ENCODE measurements at places on chromosomes 2 and 18. TPM values are rescaled to one million over a fixed set of nuclear protein-coding genes. Genes with fewer than 3 reads are reported as not detected.

DNA sequence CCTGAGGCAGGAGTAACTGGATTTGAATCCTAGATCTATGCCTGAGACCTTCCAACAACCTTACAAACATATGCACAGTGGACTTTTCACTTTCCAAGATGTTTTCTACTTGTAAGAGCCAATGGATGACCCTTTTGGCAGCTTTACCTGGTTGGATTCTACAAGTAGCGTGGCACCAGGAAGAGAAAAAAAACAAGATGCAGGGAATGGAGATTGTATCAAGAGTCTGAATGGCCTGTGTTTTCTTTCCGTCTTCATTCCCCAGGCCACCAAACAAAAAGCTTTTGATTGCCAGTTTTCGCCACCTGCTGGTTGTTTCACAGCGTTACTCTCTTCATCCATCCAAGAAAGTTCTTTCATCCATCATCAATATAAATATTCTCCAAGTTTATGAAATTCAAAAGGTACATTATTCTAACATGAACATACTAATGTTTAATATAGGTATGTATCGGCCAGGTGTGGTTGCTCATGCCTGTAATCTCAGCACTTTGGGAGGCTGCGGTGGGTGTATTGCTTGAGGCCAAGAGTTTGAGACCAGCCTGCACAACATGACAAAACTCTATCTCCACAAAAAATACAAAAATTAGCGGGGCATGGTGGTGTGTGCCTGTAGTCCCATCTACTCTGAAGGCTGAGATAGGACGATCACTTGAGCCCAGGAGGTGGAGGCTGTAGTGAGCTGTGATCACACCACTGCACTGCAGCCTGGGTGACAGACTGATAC, 3.5 kb upstream of the BCL2 start:
- no peaks in the 10 kb centered on the region for H3K36me3 ChIP-seq
- peaks cover 30% of the 10 kb centered on the region for H3K4me1 ChIP-seq
- H3K27ac ChIP-seq: no peak overlapping the region
- no peaks in the 10 kb centered on the region for H3K27me3 ChIP-seq

DNA sequence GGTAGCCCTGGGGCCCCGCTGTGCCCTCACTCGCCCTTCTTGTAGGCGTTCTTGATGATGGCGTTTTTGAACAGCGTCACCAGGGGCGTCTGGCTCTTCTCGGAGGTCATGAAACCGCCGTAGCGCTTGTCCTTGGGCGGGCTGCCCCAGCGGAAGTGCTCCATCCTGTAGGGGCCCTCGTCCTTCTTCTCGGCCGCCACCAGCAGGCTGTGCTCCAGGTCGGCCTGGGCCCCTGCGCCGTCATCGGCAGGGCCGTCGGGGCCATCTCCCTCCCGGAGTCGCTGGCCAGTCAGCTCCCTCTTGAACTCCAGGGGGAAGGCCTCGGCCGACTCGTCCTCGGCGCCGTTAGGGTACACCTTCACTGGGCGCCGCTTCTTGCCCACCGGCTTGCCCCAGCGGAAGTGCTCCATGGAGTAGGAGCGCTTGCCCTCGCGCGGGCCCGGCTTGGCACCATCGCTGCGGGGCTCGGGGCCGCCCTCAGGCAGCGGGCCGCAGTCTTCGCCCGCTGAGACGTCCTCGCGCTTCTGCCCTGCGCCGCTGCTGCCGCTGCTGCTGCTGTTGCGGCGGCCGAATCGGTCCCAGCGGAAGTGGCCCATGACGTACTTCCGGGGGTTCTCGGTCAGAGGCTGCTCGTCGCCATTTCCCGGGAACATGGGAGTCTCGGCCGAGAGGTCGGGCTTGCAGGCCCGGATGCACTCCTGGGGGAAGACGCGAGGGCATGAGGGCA, 7.2 kb downstream of the POMC start:
- H3K4me3 ChIP-seq: peak overlapping the region; percentile 37
- H3K27ac ChIP-seq: no peak overlapping the region
- no peak for DNase-seq
- no peaks in the 10 kb centered on the region for H3K4me1 ChIP-seq

ERBB4 gene
- total RNA-seq: 0.95 TPM

DNA sequence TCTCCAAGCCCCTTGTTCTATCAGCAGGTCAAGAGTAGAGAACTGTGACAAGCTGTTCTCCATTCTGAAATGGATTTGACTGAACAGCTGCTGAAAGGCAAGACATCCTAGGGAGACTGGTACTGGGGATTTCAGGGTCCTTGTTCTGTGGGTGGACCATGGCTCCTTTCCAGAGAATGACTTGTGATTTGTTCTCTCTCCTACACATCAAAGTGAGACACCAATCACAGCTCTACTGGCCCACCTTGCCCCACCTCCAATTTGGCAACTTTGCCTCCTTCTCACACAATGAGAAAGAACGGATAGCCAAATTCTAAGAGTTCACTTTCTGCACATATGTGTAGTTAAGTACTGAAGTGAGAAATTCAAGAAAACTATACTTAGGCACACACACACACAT, 67.4 kb downstream of the BCL11A start:
- DNase-seq: no peak
- H3K36me3 ChIP-seq: no peaks in the 10 kb centered on the region
- H3K27me3 ChIP-seq: no peaks in the 10 kb centered on the region
- H3K27ac ChIP-seq: no peak overlapping the region
- peaks cover 24% of the 10 kb centered on the region for H3K4me1 ChIP-seq

- DNase-seq: no peak
- peak overlapping the region; percentile 69 for H3K27ac ChIP-seq
- H3K27me3 ChIP-seq: no peaks in the 10 kb centered on the region
- H3K4me3 ChIP-seq: peak overlapping the region; percentile 7
- peaks cover 33% of the 10 kb centered on the region for H3K4me1 ChIP-seq
Measured at GRCh38 chr2:36433311-36434217, 78.0 kb downstream of the CRIM1 start.

FOXI3 gene
- total RNA-seq: 0.21 TPM

Data from suprapubic skin (tissue), 4 donors.